ENCODE measurements at places on chromosomes 13 and 19. TPM values are rescaled to one million over a fixed set of nuclear protein-coding genes. Genes with fewer than 3 reads are reported as not detected.
A peak's percentile ranks its signal among the peaks of the same experiment; 100 is the strongest.

DNA sequence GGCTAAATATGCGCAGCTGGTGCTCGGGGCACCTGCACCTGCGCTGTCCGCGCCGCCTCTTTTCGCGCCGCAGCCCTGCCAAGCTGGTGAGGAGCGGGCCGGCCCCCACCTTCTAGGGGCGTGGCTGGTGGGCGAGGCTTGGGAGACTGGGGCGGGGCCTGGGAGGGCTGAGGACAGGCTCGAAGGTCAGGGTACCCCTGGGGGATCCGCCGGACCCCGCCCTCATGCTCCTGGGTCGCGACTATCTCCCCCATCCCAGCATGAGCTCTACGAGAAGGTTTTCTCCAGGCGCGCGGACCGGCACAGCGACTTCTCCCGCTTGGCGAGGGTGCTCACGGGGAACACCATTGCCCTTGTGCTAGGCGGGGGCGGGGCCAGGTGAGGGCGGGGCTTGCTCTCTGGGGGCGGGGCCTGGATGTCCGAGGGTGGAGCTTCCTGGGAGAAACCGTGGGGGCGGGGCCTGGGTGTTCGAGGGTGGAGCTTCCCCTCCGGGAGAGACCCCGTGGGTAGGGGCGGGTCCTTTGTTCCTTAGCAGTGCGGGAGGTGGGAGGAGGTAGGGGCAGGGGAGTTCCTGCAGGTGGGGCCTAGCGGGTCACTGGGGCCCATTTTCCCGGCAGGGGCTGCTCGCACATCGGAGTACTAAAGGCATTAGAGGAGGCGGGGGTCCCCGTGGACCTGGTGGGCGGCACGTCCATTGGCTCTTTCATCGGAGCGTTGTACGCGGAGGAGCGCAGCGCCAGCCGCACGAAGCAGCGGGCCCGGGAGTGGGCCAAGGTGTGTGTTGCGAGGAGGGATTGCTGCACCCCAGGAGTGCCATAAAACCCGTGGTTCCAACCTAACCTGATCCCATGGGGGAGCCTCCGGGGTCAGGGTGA lies 19.7 kb downstream of the PNPLA6 start:
- no peak for DNase-seq

GRCh38 chr13:111143865-111144540 lies 28.9 kb downstream of the ARHGEF7 start:
- DNase-seq, result no peak

The CRX gene
- total RNA-seq, result not detected

GRCh38 chr19:38059897-38060296 lies 152.9 kb downstream of the SIPA1L3 start:
- peak; percentile 23 for DNase-seq

- DNase-seq, result peak; percentile 75
These were observed 20.0 kb upstream of the ERCC1 start for GRCh38 chr19:45443462-45444317.

DNA sequence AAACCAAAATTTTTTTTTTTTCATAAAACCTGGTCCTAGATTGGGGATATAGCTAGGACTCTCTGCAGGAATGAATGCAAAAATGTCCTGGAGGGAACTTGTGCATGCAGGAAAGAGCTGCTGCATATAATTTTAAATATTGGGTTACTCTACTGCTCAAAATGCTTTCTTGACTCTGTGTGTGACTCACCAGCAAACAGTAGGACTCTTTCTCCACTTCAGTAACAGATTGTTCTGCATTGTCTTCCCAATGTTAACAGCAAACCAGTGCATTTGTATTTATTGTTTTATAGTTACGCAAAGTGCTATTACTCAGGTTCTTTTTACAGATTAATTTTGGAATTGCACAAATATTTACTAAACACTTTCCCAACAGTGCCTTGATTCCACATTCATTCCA lies 163.7 kb upstream of the KL start:
- DNase-seq, result peak; percentile 58

DNA sequence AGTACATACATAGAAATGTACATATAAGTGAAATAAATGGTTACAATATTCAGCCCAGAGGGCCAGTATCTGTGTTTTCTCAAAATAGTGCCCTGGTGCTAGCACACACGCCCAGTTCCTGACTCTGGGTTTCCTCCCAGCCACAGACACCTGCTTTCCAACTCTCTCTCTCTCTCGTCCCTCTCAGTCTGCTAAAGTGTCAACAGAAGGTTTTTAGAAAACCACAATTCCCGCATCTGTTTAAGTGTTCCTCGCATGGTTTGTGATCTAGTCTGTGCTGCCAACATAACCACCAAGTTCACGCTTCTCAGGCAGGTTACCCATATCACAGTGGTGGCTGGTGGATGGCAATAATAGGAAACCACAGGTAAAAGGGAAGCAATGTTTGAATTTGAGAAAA lies 17.8 kb upstream of the UPF3A start:
- no peak for DNase-seq

- DNase-seq, result peak; percentile 88
These were observed 3.4 kb downstream of the BBC3 start for GRCh38 chr19:47227352-47228167.

GRCh38 chr19:2041433-2041682 lies 9.7 kb downstream of the MKNK2 start:
- DNase-seq, result no peak

- no peak for DNase-seq
These were observed 52.8 kb downstream of the MYO9B start for GRCh38 chr19:17128403-17128802.

DNA sequence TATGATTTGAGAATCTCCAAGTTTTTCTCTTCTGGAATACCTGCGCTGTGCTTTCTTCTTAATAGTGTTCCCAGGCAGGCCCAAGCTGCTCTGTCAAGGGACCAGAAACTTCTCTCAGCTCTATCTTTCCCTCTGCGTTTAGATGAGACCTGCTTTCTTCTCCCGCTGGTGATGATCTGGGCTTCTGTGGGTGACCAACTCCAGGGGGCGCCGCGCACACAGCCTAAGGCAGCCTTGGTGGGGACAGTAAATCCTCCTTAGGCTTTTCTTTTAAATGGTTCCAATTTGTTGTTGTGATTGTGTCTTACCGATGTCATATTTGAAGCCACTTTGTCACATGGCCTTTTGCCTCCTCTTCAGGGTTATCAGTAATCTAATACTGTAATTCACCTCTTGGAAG lies 439.4 kb upstream of the KLF12 start:
- DNase-seq, result no peak

The ELAVL1 gene
- total RNA-seq, result 44.5 TPM

DNA sequence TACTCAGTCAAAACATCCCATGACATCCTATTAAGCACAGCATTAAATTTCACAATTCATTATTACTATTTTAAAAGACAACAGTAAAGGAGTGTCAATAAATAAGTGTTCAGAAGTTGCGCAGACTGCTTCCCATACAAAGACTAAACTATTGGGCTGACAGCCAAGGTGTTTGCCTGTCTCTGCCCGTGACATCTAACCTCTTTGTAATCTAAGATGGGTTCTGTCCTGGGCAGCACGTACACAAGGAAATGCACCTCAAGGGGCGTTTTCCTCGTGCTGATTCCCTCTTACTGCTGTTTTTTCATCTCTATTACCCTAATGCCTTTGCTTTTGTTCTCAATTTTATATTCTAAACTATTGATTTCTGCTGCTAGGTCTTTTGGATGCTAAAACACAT lies 216.3 kb downstream of the NHLRC3 start:
- DNase-seq, result no peak

The RHPN2 gene
- total RNA-seq, result 92.1 TPM

The KL gene
- total RNA-seq, result 11.9 TPM

The DMWD gene
- total RNA-seq, result 37.0 TPM

The RASL11A gene
- 29.4 TPM for total RNA-seq

- DNase-seq, result peak; percentile 54
These were observed at the start of gene KASH5 for GRCh38 chr19:49387936-49388372. Gene KASH5, plus strand, starts transcription at chr19:49388249. Its CDS starts 2,635 bp downstream, at chr19:49390884.

The SIGLEC12 gene
- total RNA-seq, result not detected

The CACNG7 gene
- total RNA-seq, result not detected

The ARHGEF18 gene
- total RNA-seq, result 53.0 TPM

DNA sequence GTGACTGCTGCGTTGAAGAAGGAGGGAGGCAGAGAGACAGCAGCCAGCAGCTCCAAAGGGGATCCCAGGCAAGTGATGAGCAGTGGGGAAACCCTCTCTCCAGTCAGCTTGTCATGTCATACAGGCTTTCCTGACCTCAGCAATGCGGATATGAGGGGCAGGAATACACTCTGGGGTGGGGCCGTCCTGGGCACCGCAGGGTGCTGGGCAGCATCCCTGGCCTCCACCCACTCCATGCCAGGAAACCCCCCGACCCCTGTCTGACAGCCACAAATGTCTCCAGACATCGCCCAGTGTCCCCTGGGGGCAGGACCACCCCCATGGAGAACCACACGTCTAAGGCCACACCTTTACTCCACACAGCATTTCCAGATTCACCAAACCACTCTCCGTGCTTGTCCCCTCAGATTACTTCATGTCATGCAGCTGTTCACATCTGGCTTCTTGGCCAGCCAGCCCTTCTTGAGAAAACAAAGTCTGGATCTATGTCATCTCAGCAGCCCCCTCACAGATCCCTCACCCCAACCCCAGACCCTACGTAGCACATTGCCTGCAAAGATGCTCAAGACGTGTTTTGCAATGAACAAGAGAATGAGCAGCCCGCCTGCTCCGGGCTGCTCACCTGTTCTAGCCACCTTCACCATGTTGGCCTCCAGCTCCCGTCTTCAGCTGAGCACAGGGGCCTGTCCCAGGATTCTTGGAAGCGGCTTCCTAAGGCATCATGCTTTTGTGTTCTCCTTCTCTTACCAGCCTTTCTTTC lies 46.5 kb downstream of the RFX2 start:
- DNase-seq, result no peak

DNA sequence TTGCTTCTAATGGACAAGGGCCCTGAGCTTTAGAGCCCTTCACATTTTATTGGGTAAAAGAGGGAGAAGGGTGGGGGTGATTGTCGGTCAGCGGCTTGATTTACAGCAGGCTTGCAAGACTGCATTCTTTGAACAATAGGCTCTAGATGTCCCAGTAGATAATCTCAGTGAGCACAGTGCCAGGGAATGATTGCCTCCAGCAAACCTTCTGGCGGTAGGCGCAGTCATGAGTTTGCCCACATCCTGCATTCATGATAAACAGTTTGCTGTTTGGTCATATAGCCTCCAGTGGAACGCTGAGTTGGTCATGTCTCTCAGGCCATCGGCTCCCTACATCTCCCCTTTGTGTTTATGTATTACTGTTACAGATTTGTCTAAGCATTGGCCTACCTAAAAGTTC lies 12.6 kb downstream of the ZNF528 start:
- DNase-seq, result no peak

GRCh38 chr19:42066075-42066754 lies 3.8 kb downstream of the GRIK5 start:
- no peak for DNase-seq

- DNase-seq, result no peak
These were observed 50.7 kb downstream of the LHFPL6 start for GRCh38 chr13:39552246-39552645.

DNA sequence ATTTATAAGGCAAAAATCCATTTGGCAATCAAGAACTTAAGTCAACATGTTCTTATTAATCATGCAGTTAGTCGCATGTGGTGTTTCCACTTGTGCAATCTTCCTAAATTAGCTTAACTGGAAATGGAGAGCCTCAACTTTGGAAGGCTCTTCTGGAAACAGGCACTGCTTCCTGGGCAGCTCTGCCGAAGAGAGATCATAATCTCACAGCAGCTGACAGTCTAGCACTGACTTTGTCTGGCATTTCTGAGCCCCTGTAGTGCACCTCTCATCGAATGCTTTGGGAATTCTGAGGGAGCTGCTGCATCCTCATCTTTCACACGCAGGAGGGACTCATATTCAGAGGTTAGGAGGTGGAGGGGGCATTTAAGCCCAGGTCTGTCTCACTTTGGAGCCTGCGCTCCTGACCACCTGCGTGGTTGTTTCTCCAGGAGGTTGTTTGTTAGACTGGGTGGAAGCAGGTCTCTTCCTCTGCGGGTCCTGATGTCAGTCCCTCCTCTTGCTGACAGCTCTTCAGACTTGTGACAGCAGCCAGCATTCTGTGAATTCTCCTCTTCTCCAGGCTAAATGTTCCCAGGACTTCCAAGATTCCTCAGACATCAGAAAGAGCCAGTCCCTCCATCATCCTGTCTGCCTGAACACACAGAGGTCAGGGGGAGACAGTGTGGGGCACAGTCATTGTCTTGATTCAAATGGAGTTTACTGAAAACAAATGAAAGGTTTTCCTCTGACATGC lies 100.4 kb upstream of the GJB6 start:
- peak; percentile 31 for DNase-seq

DNA sequence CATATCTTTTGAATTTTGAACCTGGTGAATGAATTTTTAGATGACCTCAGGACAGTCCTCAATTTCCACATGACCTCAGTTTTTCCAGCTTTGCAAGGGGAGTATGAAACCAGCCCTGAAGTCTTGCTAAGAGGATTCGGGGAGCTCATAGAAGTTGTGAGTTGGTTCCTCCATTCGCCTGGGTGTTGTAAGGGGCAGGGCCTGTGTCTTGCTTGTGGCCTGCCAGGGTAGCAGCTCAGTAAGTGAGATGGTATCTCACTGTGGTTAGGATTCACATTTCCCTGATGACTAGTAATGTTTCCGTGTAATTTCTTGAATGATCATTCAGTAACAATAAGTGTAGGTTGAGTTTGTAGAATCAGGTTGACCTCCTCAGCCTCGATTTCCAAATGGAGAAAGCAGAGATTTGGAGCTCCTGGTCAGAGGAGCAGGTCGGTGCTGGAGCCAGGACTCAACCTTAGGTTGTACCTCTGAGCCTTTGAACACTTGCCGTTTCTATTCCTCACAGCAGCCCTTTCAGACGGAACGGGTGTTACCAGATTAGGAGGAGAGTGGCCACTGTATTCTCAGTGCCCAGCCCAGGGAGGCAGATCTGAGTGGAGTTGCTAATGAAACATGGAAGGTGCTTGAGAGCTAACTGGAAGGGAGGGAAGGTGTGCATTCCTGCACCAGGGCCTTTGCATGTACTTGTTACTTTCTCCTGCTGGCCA lies 14.6 kb downstream of the NACC1 start:
- no peak for DNase-seq

DNA sequence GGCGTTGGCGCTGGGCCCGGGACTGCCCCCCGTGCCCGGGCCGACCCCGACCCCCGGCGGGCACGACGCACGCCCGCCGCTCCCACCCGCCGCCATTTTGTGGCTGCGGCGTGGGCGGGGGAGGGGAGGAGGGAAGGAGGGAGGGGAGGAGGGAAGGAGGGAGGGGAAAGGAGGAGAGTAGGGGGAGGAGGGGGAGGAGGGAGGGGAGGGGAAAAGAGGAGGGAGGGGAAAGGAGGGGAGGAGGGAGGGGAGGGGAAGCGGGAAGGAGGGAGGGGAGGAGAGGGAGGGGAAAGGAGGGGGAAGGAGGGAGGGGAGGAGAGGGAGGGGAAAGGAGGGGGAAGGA lies at the start of gene BTBD2:
Gene BTBD2, minus strand, starts transcription at position 107 of the 343 bp plus-strand sequence. Its CDS starts 11 bp downstream, at position 96.
- no peak for DNase-seq

DNA sequence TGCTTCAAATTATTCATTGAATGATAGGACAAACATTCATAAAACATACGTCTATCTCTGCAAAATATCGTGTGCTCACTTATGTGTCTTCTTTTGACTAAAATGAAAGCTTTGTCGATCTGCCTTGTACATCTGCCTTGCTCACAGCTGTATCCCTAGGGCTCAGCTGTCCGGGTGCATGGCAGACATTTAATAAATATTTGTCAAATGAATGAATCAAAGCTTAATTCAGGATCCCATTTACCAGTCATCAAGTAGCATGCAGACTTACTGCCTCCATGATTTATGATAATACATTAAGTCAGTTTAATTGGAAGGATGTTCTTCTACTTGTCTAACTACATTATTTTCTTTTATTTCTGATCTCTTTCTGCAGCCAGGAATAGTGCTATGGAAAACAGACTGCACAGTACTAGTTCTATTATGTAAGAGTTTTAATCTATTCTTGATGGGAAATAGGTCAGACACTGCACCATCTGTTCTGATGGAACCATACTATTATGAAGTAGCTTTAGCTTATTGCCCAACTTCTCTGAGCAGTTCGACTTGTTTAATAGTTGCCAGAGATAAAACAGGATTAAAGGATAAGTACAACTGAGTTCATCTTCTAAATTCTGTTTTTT lies 13.2 kb downstream of the SLC46A3 start:
- no peak for DNase-seq
